ENCODE measurements at places on chromosomes 7 and 10.

GRCh38 chr7:129497156-129497555, 5.2 kb upstream of the SMKR1 start:
- peak; percentile 57 for DNase-seq

DNA sequence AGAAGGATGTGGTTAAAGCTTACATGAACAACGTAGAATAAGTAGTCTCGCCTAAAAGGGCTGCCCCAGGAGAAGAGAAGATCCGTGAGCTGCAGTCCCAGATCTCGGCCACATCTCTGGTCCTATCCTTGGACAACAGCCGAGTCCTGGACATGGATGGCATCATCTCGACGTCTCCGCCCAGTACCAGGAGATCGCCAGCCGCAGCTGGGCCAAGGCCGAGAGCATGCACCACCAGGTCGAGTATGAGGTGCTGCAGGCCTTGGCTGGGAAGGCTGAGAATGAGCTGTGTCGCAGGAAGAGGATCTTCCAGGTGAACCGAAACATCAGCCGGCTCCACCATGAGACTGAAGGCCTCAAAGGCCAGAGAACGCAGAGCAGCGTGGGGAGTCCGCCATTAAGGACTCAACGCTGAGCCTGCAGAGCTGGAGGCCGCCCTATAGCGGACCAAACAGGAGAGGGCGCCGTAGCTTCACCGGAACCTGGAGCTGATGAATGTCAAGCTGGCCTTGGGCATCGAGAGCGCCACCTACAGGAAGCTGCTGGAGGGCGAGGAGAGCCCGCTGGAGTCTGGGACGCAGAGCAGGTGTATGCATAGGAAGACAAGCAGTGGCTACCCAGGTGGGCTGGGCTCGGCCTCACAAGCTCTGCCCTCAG, 22.2 kb downstream of the LIPK start:
- peak; percentile 7 for DNase-seq

DNA sequence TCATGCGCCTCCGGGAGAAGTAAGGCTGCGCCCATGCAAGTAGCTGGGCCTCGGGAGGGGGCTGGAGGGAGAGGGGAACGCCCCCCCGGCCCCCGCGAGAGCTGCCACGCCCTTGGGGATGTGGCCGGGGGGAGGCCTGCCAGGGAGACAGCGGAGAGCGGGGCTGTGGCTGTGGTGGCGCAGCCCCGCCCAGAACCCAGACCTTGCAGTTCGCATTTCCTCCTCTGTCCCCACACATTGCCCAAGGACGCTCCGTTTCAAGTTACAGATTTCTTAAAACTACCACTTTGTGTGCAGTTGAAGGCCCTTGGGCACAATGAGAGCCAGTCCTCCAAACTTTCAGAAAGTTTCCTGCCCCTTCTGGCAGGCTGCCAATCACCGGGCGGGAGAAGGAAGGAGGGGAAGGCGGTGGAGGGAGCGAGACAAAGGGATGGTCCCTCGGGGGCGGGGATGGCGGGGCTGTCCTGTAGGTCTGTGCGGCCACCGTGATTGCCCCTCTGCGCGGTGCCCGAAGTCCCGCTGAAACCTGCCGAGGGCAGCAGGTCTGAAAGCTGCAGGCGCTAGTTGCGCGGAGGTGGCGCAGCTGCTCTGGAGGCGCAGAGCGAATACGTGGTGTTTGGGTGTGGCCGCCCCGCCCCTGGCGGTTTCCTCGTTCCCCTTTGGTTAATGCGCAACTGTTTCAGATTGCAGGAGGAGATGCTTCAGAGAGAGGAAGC, 2.1 kb downstream of the VIM start:
- DNase-seq: peak; percentile 87

DNA sequence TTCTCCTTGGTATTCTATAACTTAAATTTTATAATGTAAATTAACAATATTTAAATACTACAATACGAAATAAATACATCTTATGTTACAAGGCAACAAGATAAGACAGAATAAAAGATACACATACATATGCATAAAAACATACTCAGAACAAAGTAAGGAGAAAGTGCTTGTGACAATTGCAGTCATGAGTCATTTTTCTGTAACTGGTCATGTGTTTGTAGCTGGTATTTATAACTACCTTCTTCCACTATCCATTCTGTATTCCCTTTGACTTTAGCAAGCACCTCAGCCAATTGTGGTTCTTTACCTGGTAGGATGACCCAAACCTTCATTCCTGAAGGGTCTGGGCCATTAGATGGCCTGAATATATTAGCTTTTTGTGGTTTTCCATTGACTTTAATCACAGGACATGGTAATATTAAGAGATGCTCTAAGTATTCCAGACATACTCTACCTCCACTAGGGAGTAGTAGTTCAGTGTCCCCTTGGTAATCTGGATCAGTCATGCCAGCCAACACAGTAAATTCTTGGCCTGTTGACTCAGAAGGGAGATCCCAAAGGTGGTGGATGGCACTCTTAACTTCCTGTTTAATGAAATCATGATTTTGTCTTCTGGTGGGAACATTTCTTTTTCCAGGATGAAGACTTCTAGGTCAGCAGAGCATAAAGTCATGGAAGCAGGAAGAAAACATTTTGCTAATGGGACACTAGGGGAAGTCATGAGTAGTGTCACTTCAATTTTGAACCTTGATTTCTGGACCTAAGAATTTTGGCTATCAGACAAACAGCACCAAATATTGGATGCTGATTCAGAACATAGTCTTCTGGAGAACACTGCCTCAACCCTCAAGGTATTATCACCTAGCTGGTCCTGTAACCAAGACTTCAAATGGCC, 733.7 kb upstream of the IGFBP3 start:
- no peak for DNase-seq

- DNase-seq: no peak
Measured at GRCh38 chr10:127848226-127848625, 44.5 kb downstream of the CLRN3 start.

DNA sequence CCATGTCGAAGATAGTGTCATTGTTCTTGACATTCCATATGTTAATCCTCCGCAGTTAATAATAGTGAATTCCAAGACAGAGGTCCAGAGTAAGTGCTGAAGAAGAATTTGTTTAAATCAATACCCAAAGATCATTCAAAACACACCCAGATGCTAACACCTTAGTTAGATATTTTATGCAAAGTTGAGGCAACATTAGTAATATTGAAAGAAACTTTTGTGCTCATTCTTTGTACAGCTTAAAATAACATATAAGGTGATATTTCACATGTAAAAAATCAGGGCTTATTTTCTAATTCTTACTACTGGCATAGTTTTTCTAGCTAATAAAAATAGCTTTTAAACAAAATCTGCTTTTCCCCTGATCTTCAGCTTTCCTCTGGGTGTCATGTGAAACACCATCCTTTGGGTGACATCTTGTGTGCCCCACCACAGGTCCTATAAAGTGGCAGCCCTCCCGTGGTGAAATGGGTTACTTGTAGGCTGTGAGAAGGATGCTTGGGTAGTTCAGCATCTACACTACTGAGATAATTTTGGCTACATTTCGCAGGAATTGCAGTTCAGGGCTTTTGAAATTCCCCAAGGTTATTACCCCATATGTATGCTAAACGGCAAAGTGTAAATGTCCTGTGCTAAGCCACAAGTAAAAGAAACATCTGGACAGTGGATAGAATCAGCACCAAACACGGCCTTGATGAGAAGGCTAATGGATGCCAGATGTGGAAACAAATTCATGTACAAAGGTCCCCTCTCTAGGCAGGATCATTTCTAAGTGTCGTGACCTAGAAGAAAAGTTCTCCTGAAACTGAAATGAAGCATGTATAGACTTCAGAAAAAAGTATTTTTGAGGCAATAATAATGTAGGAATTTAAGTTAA, 105.4 kb downstream of the GRM3 start:
- DNase-seq: no peak

GRCh38 chr10:23192712-23193434, 761 bp downstream of the PTF1A start:
- DNase-seq: peak; percentile 18
